DMS53 (cell line): ENCODE measurements at places on chromosomes 3 and 15.

- DNase-seq: no peak
These were observed 26.6 kb upstream of the GBE1 start for GRCh38 chr3:81788044-81788443.

GRCh38 chr3:46399098-46399497 lies 7.8 kb downstream of the CCR5AS start:
- DNase-seq: peak; percentile 6

DNA sequence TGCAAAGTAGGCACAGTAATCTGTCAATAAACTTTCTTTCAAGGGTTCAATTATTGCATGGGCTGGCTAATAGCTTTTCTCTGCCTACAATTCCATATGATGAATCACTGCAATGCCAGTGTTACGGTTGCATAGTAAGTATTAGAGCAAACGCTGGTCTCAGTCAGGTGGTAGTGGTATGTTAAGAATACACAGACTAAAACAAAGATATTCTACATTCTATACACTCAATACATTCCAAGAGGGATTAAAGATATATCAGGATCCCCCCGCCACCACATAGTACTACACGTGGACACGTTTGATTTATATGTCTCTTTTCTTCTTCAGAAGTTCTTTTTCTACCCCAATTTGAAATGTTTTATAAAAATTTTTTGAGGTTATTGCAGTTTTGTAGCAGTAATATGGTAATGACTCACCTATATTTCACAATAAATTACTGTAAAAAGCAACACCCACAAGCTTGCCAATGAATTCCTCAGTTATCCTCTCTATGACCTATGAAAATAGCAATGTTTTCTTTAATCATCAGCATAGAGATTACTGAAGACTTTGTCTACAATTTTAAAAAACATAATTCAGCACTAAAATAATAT lies 68.2 kb downstream of the CD200R1L start:
- DNase-seq: no peak

DNA sequence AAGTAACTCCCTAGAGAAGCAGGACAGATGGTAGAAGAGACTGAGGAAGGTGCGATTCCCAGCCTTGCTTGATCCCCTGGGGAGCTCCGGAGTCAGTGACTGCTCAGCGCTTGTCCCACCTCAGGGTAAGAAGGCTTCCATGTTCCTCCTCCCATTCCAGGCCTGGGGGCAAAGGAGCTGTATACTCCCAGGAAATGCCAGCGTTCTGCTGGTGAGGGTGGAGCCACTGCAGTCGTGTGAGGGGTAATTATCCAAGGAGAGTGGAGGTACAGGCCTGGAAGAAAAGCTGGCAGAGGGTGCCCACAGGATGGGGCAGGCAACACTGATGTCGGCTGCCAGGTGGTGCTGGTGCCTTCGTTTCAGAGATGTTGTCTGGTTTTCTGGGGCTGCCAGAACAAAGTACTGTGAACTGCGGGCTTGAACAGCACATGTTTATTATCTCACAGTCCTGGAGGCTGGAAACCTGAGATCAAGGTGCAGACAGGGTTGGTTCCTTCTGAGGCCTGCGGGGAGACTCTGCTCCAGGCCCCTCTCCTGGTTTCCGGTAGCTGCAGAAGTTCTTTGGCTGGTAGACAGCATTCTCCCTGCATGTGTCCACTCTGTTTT lies 12.1 kb upstream of the APBA2 start:
- DNase-seq: no peak

- DNase-seq: peak; percentile 6
These were observed 544.2 kb downstream of the FGF12 start for GRCh38 chr3:192183109-192183508.

DNA sequence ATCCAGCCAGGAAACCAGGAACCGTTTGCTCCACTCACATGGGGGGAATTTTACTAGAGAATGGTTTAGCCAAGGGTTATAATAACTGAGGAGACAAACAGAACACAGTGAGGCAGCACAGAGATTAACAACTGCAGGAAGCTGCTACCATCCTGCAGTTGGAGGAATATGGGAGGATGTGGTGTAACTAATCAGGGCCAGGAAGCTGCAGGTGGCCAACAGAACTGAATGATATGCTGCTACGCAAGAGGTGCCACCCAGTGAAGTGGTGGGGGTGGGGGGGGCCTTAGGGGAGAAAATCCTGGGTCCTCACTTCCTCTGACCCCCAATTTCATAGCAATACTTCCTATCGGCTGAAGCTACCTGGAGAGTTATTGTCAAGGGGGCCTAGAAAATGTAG lies 306.4 kb upstream of the STT3B start:
- no peak for DNase-seq

DNA sequence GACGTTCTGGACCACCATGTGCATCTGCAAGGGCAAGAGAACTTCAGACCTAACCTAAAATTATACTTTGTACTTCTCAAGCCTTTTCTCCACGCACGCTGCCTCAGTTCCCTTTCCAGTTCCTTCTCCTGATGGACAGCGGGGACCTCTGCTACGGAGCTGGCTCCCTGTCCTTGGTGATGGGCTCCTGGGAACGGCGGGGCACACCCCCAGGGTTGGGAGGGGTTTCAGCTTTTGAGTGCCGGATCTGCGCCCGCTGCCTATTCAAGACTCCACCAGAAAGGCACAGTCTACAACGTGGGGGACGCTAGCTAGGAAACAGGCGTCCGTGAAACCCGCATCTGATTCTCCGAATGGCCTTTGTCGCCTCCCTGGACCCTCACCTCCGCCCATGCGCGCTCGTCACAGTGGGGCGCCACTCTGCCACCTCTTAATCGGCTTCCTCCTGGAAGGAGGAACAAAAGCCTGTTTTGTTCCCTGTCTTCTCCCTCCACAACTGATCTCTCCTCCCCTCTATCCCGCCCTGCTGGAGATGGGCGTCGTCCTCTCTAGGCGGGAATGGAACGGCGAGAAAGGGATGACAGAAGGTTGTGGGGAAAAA lies 2.2 kb downstream of the GPR149 start:
- peak; percentile 37 for DNase-seq

DNA sequence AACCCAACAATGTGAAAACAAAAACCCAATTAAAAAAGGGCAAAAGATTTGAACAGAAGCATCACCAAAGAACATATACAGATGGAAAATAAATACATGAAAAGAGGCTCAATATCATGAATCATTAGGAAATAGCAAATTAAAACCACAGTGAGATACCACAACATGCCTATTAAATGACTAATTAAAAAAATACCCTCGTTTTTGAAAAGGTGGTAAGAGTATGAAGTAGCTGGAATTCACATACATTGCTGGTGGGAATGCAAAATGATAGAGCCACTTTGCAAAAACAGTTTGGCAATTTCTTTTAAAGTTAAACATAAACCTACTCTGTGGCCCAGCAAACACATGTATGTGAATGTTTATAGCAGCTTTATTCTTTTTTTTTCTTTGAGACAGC lies 75.8 kb downstream of the B3GNT5 start:
- no peak for DNase-seq

DNA sequence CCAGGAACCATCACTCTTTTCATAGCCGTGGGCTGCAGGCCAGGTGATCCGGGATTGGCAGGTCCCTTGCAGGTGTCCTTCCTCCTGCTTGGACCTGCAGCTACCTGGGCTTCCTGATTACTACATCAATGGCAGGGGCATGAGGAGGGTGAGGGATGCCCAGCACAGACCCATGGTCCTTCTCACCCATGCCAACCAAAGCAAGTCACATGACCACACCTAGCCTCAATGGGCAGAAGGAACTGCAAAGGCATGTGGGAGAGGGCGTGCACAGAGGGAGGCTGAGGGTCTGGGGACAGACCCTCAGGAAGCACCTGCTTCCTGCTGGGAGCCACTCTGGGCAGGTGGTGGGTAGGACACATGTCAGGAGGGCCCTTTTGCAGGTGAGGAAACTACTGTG lies 105.2 kb downstream of the NUP210 start:
- no peak for DNase-seq

DNA sequence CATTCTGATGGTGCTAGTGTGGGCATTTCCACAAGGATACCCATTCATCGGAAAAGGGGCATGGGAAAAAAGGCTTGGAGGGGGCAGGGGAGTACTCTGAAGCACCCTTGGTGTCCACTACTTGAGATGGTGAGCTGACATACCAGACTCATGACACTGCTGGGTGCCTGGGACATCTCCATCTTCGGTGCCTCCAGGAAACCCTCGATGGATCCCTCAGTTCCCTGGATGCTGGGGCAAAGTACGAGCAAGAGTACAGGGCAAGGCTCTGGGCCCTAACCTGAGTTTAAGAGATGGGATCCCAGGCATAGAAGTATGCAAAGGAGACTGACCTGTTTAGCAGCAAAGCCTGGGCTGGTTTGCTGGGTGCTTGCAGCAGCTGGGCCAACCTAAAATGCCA lies 5.2 kb upstream of the IP6K1 start:
- DNase-seq: no peak

- DNase-seq: no peak
These were observed 85.5 kb downstream of the LARS2 start for GRCh38 chr3:45473841-45474240.

- DNase-seq: peak; percentile 95
These were observed at the start of gene RNF168 for GRCh38 chr3:196503196-196504076. Gene RNF168 (minus strand): TSS chr3:196503768. CDS start chr3:196503173, 595 bp downstream.

- peak; percentile 1 for DNase-seq
These were observed 501.3 kb downstream of the NTRK3 start for GRCh38 chr15:87755226-87755625.

- DNase-seq: no peak
These were observed 7.7 kb downstream of the TKT start for GRCh38 chr3:53248161-53248560.

- DNase-seq: no peak
These were observed 489.7 kb downstream of the MAGI1 start for GRCh38 chr3:65548848-65549625.

- DNase-seq: no peak
These were observed 356.8 kb downstream of the FOXP1 start for GRCh38 chr3:71226565-71227269.

GRCh38 chr15:72229076-72229946 lies 1.7 kb downstream of the PKM start:
- DNase-seq: peak; percentile 27

DNA sequence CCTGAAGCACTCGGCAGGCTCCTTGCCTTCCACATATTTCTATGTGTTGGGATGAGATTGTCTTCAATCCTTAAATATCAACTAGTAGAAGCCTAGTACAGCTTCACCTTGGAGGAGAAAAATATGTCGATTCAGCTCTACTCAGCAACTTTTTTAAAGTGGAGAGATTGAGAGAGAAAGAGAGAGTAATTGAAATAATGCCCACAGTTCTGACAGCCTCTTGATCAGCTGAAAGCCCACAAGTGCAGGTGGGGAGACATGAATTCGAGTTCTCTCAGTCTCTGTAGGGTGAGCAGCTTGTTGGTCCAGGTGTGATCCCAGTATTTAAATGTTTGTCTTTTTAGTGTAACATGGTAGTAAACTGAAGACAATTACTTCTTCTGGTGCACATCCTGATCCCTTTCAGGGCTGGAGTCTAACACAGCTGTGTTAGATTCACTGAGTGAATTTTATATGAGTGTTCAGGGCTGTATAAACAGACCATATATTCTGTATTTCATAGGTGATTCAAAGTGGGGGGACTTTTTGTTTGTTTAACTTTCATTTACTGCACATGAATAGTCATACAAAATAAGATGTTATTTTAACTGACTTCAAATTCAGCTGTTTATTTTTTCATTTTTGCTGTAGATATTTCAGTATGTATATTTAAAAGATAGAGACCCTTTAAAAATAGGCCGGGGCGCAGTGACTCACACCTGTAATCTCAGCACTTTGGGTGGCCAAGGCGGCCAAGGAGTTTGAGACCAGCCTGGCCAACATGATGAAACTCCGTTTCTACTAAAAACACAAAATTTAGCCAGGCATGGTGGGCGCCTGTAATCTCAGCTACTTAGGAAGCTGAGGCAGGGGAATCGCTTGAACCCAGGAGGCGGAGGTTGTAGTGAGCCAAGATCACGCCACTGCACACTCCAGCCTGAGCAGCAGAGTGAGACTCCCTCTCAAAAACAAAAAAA lies 64.0 kb downstream of the ST6GAL1 start:
- no peak for DNase-seq

GRCh38 chr15:90219421-90220141 lies 14.2 kb downstream of the CIB1 start:
- DNase-seq: peak; percentile 38

DNA sequence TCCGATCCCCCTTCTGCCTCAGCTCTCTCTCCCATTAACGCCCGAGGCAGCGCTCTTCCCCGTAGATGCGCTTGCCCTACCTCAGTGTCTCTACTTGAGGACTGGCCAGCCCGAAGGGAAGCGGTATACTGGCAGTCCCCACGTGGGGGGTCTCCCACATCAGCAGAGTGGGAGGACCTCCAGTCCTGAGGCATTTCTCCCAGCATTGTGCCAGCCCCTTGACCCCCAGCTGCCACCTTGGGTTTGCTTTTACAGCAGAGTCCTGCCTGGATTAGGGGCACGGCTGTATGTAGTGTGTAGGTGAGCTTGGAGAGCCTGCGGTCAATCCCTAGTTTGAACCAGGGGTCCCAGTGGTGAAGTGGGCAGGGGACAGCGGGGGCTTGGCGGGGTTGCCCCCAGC lies 767 bp downstream of the SEMA3F start:
- DNase-seq: peak; percentile 35

GRCh38 chr3:46122091-46122490 lies 86.0 kb downstream of the CCR1 start:
- DNase-seq: no peak
